ENCODE measurements at places on chromosomes 6 and 20. TPM values are rescaled to one million over a fixed set of nuclear protein-coding genes. Genes with fewer than 3 reads are reported as not detected.

Gene SLC35F1
- not detected for total RNA-seq

Gene POU5F1
- total RNA-seq: not detected

Gene CPNE5
- 2.7 TPM for total RNA-seq

Gene SLC52A3
- not detected for total RNA-seq
